ENCODE measurements at places on chromosomes 3 and 15. TPM values are rescaled to one million over a fixed set of nuclear protein-coding genes. Genes with fewer than 3 reads are reported as not detected.

Gene RAD51
- 66.7 TPM for total RNA-seq

GRCh38 chr15:85499371-85499887, 119.0 kb downstream of the AKAP13 start:
- DNase-seq: no peak

Gene CHCHD6
- total RNA-seq: 5.4 TPM

Gene CCDC39
- not detected for total RNA-seq

GRCh38 chr15:69535998-69536397, 83.4 kb downstream of the RPLP1 start:
- DNase-seq: no peak

Gene SLC12A8
- total RNA-seq: 0.10 TPM

- no peak for DNase-seq
These were observed 42.8 kb upstream of the TMEM115 start for GRCh38 chr3:50401978-50402595.

DNA sequence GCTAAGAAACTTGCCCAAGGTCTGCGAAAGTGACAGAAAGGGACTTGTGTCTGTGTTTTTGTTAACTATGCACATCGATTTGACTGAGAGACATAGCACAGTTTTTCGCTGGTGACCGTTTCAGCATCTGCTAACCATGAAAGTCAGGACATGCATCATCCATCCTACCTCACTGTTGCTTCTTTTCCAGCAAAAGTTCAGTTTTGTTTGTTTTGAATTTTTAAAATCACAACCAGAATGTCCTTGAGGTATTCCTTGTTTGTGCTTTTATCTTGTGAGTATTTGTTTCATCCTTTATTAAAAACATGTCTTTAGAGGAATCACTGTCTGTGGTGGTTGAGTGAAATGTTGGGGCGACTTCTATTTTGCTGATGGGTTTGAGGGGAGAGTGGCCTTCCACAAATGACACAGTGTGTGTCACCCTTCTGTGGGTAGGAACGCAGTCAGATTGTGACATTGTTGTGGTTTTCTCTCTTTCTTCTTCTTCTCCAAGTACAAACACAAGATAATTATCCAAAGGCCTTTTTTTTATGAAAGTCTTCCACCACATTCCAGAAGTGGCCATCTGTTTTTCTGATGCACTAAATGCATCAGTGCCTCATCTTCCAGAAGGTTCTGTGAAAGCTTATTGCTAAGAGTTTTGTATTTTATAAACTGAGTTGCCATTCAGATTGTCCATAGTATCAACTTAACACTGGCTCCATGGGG, 214.4 kb upstream of the NR2E3 start:
- no peak for DNase-seq

DNA sequence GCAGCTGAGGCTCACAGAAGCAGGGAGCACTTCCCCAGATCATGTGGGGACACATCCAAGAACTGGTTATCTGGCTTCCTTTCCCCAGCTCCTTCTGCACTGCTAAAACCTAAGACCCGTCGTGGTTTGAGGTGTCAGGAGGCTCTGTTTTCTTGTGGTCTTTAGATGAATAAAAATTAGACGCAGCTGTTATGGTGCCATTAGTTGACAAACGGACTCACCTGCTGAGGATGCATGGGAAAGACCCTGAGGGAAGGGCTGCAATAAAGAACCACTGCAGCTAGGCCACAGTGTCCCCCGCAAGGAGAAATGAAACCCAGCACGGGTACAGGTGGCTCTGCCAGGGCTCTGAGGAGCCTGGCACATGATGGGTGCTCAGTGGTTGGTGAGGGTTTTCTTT, 99.4 kb downstream of the IQSEC1 start:
- no peak for DNase-seq

DNA sequence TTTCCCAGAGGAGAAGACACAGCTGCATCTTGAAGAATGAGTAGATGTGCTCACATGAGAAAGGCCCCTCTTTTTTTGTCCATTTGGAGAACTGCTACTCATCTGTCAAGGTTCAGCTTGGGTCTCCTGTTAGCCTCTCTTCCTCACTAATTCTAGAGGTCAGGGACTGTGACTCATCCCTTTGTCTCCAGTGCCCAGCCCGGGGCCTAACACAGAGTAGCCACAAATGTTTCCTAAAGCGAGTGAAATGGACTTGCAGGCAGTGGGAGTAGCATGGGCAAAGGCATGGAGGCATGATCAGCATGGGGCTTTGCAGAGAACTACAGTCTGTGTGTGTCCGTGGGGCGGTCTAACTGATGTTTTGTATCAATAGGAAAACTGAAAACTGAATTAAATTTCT, 33.9 kb upstream of the MRPS22 start:
- DNase-seq: no peak

- no peak for DNase-seq
These were observed 57.3 kb upstream of the PLSCR4 start for GRCh38 chr3:146308222-146308621.

DNA sequence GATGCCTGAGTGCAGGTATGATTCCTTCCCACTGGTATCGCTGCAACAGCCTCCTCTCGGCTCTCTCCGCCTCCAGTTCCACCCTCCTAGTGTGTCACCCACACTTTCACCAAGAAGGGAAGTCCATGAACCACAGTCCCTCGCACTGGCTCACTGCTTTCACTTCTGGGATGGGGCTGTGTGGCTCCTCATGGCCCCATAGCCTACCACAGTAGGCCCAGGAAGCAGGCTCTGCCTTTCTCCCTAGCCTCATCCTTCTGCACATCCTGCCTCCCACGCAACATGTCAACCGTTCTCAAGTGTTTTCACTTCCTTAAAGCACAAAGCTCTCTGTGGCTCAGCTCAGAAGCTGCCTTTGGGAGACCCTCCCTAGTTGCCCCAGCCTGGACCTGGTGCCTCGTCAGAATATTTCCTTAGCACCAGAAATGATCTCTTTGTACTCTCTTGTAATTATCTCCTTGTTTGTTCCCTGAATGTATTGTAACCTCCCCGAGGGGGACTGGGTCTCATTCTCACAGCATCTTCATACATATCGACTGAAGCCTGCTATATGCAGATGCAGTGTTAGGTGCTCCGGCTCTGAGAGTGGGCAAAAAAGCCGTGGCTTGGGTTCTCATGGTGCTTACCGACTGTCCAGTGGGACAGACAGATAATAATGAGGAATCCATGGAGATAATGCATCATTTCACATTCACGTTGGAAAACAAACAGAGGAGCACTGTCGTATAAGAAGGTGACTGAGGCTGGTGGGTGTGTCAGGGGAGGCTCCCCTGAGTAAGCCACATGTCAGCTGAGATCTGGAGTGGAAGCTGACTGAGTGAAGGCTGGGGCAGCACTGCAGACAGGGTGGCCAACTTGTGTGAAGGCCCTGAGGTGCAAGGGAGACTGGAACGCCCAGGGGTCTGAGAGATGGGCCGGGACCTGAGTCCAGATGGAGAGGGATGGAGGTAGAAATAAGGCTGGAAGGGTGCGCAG, 107.1 kb downstream of the DGKG start:
- peak; percentile 20 for DNase-seq

- DNase-seq: no peak
These were observed 109.4 kb downstream of the ATG7 start for GRCh38 chr3:11381563-11381962.

- peak; percentile 49 for DNase-seq
These were observed 74.2 kb upstream of the PROK2 start for GRCh38 chr3:71859123-71859519.

DNA sequence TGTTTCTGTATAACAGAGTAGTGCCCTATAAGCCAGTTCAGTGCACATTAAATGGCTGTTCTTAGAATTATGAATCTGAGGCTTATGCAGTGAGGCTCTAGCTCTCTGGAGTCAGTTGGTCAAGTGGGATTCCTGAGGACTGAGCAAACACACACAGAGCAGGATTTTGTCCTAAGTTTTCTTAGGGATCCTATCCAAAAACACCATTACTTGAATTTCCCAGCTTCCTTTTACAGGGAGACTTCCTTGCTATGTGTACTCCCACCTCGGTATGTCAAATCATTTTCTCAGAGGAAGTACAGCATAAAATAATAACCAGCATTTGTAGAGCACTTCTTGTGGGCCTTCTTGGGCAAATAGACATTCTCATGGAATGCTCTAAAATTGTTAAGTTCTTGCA, 63.1 kb upstream of the GOLGA6B start:
- no peak for DNase-seq

GRCh38 chr15:74316141-74316540, 51.3 kb downstream of the CYP11A1 start:
- no peak for DNase-seq

- DNase-seq: no peak
These were observed 2.7 kb downstream of the TYRO3 start for GRCh38 chr15:41561777-41562145.

- DNase-seq: no peak
These were observed 1.9 kb downstream of the ARPP19 start for GRCh38 chr15:52566889-52567288.

Gene TM4SF1
- total RNA-seq: not detected

Gene ARGFX
- total RNA-seq: not detected

Gene GCNT3
- total RNA-seq: not detected

GRCh38 chr15:91104111-91104510, 4.1 kb downstream of the SV2B start:
- no peak for DNase-seq

Gene CAMK1
- 19.0 TPM for total RNA-seq

DNA sequence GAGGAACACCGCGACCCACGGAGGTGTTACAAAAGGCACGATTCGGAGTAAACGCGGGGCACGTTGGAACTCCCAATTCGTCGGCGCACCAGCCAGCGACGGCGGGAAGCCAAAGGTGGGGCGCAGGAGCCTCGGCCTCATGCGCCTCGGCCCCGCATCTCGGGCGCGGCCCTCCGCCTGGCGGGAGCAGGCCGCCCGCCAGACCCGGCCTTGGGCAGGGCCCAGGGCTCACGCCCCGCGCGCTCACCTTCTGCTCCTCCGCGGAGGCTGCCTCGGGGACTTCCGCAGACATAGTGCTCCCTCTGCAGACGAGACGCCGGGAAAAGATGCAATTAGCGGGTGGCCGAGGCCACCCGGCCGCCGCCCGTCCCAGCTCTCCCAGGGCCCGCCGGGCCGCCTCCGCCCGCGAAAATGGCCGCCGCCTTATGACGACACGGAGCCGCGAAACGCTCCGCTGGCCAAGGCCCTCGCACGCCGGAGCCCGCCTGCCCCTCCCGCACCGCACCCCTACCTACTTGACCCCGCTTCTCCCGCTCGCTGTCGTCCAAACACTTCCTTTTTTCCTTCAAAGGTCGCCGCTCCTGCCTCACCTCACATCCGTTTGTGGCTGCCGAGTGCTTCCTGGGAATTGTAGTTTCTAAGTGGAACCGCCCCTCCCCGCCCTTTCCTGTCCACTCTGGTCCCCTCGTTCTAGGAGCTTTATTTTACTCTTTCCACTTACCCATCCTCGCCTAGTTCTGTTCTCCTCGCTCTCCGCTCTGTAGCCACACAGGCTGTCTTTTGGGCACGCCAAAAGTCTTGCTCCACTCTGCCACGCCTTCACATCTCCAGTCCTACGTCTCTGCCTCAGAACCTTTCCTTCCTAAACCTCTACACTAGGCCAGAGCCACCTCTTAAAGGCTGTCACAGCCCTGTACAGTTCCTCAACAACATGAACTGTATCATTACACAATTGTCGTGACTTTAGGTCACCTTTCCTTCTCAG, at the start of gene ARPP19:
Gene ARPP19, minus strand, starts transcription at position 430 of the 985 bp plus-strand sequence. Its CDS starts 138 bp downstream, at position 292.
- DNase-seq: peak; percentile 86

DNA sequence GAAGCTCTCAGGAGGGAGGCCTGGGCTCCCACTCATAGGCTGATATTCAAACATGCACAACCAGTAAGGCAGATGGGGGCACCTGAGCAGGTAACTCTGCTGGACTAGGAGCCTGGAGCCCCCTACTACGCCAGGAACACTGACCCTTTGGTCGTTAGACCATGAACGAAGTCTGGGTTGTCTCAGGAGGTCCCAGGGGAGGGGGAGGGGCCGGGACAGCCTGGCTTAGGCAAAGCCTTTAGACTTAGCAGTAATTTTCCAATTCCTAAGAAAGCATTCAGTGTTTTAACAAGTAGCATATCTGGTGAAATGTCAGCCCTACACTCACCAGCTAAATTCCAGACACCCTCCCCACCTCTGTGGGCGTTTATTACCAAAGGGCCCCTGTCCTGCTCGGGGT, 67.4 kb upstream of the ST8SIA2 start:
- no peak for DNase-seq

Gene ROBO1
- total RNA-seq: 0.62 TPM

GRCh38 chr15:65082303-65082953, 5.9 kb downstream of the KBTBD13 start:
- peak; percentile 47 for DNase-seq

DNA sequence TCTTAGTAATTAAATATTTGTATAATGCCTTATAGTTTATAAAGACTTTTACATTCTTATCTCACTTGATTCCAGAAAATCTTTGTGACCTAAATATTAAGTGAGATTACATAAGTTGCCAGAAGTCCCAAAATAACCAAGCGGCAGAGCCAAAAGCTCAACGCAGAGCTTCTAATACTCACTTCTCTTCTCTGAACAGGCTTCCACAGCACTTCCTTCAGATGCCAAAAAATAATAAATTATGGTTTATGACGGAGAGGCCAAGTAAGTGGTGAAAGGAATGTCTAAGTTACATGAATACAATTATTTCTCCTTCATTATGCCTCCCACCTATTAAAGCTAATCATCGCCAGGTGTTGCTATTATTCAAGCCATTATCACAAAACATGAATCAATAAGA, 110.3 kb downstream of the GBE1 start:
- no peak for DNase-seq

DNA sequence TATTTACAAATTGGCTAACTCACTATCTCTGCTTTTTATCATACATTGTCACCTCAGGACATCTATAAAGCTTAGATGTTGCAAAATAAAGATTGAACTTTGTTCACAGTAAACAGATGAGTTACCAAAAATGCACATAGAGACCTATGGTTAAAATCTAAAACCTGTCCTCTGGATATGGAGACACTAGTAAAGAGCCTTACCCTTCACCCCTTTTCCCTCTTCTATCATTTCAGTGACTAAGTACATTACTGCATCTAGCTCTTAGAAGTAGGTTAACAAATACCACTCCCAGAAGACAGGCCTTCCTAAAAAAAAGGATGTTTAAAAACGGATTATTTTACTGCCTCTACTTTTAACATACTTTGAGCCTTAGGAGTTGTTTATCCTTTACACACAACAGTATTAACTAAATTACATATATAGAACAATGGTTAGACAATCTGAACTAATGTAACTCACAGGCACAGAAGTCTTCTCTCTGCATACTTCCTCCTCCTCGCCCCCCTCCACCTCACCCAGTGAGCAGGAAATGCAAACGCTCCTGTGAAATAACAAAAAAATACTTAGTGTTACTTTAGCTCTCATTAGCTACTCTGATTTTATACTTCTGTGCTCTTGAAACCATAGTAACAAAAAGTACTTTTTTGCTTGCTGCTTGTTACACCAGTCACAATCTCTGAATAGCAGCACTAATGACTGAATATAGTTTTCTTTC, 23.3 kb downstream of the IREB2 start:
- DNase-seq: peak; percentile 42

Data from activated CD4-positive, alpha-beta T cell treated with anti-CD3 and anti-CD28 coated beads, Interleukin-2, amount 10 ng/mL, durations not matched to agents 7 days and 5 days (primary cell).